ENCODE measurements at places on chromosomes 2 and 18.
A peak's percentile ranks its signal among the peaks of the same experiment; 100 is the strongest.

- no peak for DNase-seq
These were observed 12.3 kb downstream of the FLACC1 start for GRCh38 chr2:201344663-201345366.

DNA sequence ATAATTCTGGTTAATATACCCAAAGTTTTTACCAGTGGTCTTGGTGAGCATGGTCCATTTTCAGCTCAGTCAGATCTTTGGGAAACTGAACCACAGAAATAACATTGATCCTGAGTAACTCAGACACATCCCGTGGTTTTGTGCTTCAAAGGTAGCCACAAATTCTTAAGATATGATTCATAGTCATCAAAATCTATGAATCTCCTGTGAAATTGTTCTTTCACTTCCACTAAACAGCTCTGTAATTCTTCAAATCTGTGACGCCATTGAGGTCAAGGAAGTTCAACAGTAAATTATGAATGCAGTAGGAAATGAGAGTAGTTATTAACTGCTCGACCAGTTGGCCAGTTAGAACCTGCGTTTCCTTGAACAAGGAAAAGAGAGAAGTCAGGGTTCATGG, 147.3 kb downstream of the IRS1 start:
- no peak for DNase-seq

- no peak for DNase-seq
These were observed 160.1 kb downstream of the ALK start for GRCh38 chr2:29761278-29761677.

- no peak for DNase-seq
These were observed 34.1 kb downstream of the FBXO48 start for GRCh38 chr2:68432696-68433658.

- DNase-seq: peak; percentile 59
These were observed 212.6 kb downstream of the TNS1 start for GRCh38 chr2:217790195-217790594.

- peak; percentile 15 for DNase-seq
These were observed 59.4 kb downstream of the KCNG2 start for GRCh38 chr18:79857082-79857671.

- no peak for DNase-seq
These were observed 67.4 kb downstream of the TXNL1 start for GRCh38 chr18:56570978-56571377.

GRCh38 chr2:98374958-98375570, 28.8 kb downstream of the CNGA3 start:
- no peak for DNase-seq

- DNase-seq: no peak
These were observed 61.7 kb downstream of the PDCL3 start for GRCh38 chr2:100624536-100624935.

DNA sequence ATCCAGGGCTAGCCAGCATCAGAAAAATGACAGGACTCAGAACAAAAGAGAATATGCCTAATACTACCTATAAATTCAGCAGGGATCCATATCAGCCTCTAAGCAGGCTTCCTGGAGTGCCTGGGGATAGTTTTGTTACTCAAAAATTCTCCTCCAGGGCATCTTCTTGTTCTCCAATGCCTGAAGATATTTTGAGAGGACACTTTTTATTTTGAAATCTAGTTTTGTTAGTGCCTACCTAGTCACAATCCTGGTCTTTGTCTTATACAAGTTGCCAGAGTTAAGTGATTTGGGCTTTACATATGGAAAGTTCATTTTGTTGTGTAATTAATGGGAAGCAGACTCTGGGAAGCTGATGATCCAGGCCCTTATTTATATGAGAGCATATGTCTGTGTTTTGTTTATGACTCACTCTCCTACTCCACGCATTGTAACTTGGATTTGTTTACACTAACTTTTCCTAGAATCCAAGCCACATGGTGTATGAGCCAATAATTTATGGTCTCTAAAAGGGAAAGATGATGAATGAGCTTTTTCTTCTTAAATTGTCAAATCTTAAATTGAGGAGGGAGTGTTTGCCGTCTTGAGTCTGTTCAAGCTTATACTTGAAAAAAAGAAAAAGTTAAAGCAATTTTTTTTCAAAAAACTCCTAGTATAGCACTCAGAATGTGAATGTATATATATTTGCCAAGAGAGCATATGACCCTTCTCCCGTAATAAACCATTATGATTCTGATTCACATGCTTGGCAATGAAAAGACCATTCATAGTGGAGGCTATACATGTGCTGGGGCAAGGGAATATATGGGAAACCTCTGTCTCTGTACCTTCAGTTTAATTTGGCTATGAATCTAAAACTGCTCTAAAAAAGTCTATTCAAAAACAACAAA, 370.3 kb downstream of the SETBP1 start:
- DNase-seq: no peak

DNA sequence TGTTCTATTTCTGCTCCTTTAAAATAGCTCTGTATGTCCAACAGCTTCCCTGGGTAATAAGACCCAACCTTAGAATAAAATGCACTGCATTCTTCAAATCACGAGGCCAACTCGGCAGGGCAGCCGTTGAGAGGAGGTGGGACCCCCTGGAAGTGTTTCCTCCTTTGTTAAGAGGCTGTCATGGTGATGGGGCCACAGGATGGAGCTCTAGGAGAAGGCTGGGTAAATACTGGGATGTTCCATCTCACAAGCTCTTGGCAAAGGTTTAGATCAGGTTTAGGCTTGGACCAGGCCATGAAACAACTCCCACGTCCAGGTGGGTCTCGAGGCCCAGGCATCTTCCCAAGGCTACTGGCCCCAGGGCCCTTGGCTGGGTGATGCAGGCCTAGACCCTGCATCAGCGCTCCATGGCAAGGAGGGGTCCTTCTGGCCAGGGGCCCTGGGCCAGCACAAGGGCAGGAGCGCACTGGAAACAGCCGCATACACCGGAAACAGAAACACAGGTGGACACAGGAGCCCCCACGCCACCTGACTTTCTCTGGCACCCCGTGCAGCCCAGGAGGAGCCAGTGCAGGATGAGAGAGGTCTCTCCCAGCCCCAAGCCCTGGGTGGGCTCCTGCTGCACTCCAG, 38.8 kb upstream of the OTOS start:
- no peak for DNase-seq

- no peak for DNase-seq
These were observed 112.0 kb upstream of the FOSL2 start for GRCh38 chr2:28280619-28281018.

- DNase-seq: no peak
These were observed 318.7 kb downstream of the CYP26B1 start for GRCh38 chr2:71829008-71829407.

- DNase-seq: no peak
These were observed 119.2 kb downstream of the ANKRD44 start for GRCh38 chr2:197191177-197191939.

DNA sequence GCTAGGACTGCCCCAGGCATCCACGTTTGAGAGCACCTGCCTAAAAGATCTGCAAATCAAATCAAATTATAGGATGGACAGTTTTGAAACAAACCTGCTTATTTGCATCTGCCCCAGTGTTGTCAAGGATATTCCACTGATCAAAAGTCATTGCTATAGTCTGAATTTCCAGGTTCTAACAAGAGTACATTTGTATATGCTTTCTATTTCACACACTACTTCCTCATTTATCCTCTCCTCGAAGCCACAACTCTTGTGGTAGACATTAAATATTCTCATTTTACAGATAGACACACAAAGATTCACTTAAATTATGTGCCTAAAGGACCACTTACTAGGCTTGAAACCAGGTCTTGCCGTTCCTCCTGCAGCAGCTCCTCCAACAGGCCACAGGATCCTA, 11.9 kb upstream of the TET3 start:
- no peak for DNase-seq

- DNase-seq: no peak
These were observed 5.3 kb downstream of the COL3A1 start for GRCh38 chr2:188979187-188980114.

DNA sequence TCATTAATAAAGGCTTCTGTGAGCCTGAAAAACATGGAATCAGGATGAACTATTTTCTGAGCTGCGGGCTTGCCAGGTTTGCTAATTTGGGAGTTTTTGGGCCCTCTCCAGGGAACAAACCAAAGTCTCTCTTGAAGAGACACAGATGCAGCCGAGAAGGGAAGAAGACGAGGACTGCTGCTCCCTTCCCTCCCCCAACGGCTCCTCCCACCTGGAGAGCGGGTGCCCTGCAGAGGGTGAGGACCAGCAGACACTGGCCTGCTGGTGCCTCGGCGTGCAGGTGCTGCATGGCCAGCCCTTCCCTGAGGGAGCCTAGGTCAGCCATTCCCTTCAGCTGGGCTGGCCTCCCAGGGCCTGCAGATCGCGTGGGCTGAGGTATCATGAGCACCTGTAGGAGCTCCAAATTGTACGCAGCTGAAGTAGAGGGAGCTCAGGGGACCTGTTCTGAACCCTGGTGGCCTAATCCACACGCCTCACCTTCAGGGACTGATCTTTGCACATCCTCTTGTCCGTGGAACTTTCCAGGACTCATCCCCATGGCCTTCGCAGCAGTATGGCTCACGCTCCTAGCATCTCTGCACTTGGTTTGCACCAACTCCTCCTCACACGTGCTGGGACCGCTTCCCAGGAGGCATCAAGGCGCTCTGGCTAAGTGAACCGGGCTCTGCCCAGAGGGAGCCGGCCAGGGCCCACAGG, 19.5 kb downstream of the EMX1 start:
- no peak for DNase-seq

DNA sequence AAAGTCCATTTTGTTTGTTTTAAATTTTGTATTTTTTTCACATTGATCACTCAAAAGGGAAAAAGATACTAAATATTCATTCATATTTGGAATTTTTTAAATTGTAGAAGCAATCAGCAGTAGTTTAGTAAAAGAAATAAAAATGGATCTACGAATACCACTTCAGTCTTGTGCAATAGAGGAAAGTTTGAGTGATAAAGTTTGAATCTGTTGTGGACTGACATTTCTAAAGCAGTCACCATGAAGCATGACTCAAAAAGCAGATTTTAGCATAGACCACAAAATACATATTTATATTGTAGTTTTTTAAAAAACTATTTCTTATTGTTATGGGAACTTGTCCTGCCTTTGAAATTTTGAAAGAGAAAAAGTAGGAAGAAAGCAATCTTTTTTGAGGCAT, 520.5 kb upstream of the ZEB2 start:
- no peak for DNase-seq

- no peak for DNase-seq
These were observed 290.8 kb upstream of the TANK start for GRCh38 chr2:160869411-160869810.
